Common myeloid progenitor, CD34-positive (primary cell): ENCODE measurements at places on chromosomes 1 and 21.

DNA sequence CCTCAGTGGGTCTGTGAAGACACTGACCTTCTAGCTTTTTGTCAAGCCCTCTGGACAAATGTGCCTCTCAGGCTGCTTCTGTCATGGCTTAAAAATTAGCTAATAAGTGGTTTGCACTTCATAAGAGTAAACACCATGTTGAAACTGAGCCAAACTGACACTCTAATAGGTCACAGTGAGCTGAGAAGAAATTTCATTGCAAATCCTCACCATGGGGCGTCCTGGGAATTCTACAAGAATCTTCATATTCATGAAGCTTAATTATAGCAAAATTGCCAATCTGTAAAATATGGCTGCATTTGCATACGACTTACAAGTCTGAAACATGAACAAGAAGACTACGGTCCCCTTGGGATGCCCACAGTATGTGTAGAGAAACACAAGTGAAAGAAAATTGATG lies 188.6 kb downstream of the DSCAM start:
- no peaks in the 10 kb centered on the region for H3K4me1 ChIP-seq
- H3K27ac ChIP-seq = no peak overlapping the region
- no peaks in the 10 kb centered on the region for H3K27me3 ChIP-seq

GRCh38 chr1:235873045-235873444 lies 6.3 kb upstream of the LYST start:
- DNase-seq = no peak
- H3K27ac ChIP-seq = no peak overlapping the region
- H3K36me3 ChIP-seq = no peaks in the 10 kb centered on the region
- no peak overlapping the region for H3K4me3 ChIP-seq

- no peak overlapping the region for H3K27ac ChIP-seq
- H3K27me3 ChIP-seq = no peaks in the 10 kb centered on the region
- H3K4me1 ChIP-seq = no peaks in the 10 kb centered on the region
- H3K36me3 ChIP-seq = no peaks in the 10 kb centered on the region
- no peak overlapping the region for H3K4me3 ChIP-seq
Observed at GRCh38 chr21:38619992-38620479, 121.8 kb upstream of the ERG start.

DNA sequence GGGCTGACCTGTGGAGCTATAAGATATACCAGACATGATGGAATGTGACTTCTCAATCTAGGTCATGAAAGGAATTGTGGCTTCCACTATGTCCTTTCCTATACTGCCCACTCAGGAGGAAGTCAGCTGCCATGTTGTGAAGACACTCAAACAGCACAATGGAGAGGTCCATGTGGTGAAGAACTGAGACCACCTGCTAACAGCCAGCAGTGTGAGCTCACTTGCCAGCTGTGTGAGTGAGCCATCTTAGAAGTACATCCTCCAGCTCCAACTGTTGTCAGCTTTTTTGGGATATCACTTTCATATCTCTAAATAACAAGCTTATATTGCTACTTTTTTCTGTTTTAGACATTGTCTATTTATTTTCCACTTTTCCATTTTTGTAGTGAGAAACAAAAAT lies 29.7 kb downstream of the OLFML3 start:
- H3K27ac ChIP-seq = no peak overlapping the region
- DNase-seq = no peak
- H3K4me3 ChIP-seq = no peak overlapping the region

GRCh38 chr21:33008333-33009051 lies 17.2 kb upstream of the OLIG2 start:
- DNase-seq = no peak
- H3K27ac ChIP-seq = no peak overlapping the region
- no peaks in the 10 kb centered on the region for H3K36me3 ChIP-seq
- no peak overlapping the region for H3K4me3 ChIP-seq
- H3K4me1 ChIP-seq = no peaks in the 10 kb centered on the region

- no peak overlapping the region for H3K27ac ChIP-seq
- peaks cover 3% of the 10 kb centered on the region for H3K4me1 ChIP-seq
- no peak for DNase-seq
- no peak overlapping the region for H3K4me3 ChIP-seq
- H3K36me3 ChIP-seq = no peaks in the 10 kb centered on the region
- H3K27me3 ChIP-seq = no peaks in the 10 kb centered on the region
Observed at GRCh38 chr1:195946500-195946899, 661.7 kb downstream of the KCNT2 start.

GRCh38 chr1:158563853-158564252 lies 6.5 kb downstream of the OR6P1 start:
- no peaks in the 10 kb centered on the region for H3K36me3 ChIP-seq
- H3K4me1 ChIP-seq = peaks cover 4% of the 10 kb centered on the region
- H3K4me3 ChIP-seq = no peak overlapping the region
- no peak overlapping the region for H3K27ac ChIP-seq
- H3K27me3 ChIP-seq = no peaks in the 10 kb centered on the region
